ENCODE measurements at places on chromosomes 7 and 10. TPM values are rescaled to one million over a fixed set of nuclear protein-coding genes. Genes with fewer than 3 reads are reported as not detected.

FBXO24 gene
- 0.27 TPM for total RNA-seq

PKD2L1 gene
- total RNA-seq: not detected

CPXM2 gene
- total RNA-seq: not detected

DNA sequence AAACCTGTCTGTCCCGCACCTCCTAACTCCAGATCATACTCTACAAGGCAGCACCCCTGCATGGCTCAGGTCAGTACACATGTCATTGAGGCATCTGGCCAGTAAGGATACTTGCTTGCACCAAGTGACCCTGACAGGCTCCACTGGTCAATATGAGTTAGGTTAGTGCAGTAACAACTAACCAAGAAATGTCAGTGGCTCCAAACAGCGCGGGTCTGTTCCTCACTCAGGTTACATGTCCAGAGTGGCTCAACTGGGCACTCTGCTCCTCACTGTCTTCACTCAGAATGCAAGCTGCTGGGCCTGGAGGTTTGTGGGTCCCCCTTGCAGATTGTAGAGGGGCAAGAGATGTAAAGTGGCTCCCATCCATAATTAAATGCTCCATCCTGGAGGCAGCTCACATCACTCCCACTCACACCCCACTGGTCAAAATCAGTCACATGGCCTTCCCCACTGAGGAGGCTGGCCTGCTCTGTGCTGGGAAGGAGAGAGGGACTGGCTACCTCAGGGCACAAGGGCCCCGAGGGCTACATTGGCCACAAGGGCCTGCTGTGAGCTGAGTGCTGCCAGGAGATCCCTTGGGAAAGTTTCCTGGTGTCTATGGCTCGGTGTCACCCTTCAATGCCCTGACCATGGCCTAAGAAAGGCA, 109.1 kb upstream of the GDF10 start:
- DNase-seq: no peak

DNA sequence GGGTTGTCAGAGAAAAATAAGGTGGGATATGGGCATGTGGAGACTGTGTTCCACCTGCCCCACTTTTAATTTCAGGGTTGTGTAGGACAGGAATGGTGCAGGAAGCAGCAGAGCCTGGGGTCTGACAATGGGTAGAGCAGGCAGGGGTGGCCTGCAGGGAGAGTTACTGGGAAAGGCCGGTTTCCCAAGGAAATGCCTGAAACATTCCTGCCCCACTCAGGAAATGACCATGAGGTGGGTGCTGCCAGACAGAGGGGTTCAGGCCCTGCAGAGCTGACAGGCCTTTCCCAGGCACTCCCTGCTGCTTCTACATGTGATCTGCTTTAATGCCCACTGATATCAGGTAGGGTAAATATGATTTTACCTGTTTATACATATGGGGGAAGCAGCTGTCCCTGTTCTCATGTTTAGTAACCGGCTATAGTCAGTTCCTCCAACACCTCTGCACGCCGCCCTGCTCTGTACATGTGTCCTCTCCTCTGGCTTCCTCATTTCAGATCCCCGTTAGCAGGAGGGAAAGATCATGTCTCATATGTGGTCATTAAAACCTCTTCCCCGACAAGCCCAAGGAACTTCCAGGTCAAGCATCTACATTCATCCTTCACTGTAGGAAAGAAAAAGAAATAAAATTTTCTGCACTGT, 118.6 kb upstream of the PRSS58 start:
- DNase-seq: no peak

GRCh38 chr10:109922358-109922975, 844 bp downstream of the XPNPEP1 start:
- no peak for DNase-seq

DNA sequence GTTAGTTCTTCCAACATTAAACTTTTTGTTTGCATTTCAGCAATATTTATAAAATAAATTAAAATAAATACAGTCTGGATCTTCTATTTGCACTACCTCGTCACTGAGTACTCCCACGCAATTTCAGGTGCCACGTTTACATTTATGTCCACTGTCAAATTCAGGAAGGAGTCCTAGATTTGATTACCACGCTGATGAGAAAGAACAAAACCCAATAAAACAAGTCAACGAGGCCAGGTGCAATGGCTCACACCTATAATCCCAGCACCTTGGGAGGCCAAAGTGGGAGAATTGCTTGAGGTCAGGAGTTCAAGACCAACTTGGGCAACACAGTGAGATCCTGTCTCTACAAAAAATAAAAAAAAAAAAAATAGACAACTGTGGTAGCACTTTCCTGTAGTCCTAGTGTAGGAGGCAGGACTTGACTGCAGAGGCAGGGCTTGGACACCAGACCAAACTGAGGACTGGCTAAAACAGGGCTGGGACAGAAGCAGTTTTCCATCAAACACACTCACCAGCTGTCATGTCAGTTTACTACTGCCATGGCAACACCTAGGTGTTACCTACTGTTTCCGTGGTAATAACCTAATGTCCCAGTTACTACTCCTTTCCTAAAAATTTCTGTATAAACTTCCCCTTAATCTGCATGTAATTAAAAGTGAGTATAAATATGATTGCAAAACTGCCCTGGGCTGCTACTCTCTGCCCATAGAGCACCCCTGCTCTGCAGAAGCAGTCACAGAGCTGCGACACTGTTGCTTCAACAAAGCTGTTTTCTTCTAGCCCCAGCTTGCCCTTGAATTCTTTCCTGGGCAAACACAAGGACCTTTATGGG, 341.7 kb downstream of the PARD3 start:
- no peak for DNase-seq

GRCh38 chr7:146652176-146652575, 535.6 kb downstream of the CNTNAP2 start:
- DNase-seq: no peak
